ENCODE measurements at places on chromosomes 16 and 17. TPM values are rescaled to one million over a fixed set of nuclear protein-coding genes. Genes with fewer than 3 reads are reported as not detected.

GRCh38 chr17:13287226-13287625, 269.4 kb upstream of the ELAC2 start:
- no peak for DNase-seq

- DNase-seq: peak; percentile 86
Observed at GRCh38 chr16:9854675-9855074, 327.6 kb downstream of the GRIN2A start.

DNA sequence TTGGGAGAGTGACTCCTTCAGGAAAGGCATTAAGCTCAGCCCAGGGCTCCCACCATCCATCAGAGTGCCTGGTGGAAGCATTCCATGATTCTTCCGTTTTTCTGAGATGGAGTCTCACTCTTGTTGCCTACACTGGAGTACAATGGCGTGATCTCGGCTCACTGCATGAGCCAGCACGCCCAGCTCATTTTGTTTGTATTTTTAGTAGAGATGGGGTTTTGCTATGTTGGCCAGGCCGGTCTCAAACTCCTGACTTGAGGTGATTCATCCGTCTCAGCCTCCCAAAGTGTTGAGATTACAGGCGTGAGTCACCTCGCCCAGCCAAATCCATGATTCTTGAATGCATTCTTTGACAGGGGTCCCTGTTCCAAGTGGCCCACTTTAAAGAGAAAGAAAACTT, 23.1 kb downstream of the MIS12 start:
- peak; percentile 87 for DNase-seq

DNA sequence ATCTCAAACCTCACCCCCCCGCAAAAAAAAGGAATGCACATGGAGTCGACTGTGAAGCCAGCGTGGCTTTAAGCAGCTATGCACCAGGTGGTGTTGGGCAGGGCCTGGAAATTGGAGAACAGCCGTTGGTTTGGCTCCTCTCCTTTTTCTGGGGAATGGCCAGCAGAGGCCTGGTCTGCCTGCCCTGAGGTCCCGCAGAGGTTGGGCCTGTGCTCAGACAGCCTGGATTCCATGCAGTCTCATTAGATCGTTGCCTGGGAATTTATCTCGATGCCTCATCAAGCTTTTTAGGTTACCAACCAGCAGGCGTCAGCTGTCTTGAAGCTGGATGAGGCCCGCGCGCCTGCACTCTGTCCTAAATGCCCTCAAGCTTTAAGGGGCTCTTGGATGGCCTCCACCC, 9.8 kb downstream of the SLC12A3 start:
- peak; percentile 60 for DNase-seq

- no peak for DNase-seq
Observed at GRCh38 chr17:17081304-17081940, 39.2 kb downstream of the MPRIP start.

The CCDC40 gene
- total RNA-seq: 1.3 TPM

DNA sequence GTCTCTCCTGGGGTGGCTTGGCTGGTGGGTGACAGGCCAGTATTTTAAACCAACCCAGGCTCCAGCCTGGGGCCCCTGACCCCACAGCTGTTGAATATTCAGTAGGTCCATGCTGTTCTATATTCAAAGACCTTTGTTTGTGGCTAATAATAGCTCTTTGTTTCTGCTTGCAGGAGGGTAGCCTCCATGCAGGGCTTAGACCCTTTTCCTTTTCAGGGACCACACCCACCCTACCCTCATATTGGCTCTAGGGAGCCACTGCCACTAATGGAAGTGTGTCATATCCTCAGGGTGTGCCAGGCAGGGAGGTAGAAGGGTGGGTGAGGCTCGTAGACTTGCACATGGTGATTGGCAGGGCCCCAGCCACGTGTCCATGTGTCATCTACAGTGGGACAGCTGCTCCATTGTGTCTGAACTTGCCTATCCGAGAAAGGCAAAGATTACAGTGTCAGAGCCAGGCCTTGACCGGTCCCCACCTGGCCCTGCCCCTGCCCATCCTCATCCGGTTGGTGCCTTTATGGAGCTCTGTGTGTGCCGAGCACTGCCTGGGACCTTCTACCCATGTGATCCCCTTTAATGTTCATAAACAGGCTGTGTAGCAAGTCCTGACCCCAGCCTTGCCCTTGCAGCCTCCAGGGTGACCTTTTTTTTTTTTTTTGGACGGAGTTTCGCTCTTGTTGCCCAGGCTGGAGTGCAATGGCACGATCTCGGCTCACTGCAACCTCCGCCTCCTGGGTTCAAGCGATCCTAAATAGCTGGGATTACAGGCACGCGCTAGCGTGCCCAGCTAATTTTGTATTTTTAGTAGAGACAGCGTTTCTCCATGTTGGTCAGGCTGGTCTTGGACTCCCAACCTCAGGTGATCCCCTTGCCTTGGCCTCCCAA, 22.1 kb downstream of the TMC7 start:
- DNase-seq: peak; percentile 80

- DNase-seq: no peak
Observed at GRCh38 chr16:59759296-59759695, 1025.2 kb upstream of the GOT2 start.

- no peak for DNase-seq
Observed at GRCh38 chr16:58375386-58375785, 16.9 kb upstream of the GINS3 start.

- no peak for DNase-seq
Observed at GRCh38 chr16:35011-35677, 18.3 kb downstream of the POLR3K start.

- DNase-seq: no peak
Observed at GRCh38 chr16:58243528-58244004, 45.7 kb upstream of the CSNK2A2 start.

GRCh38 chr17:80955671-80956280, 35.9 kb upstream of the CHMP6 start:
- no peak for DNase-seq

GRCh38 chr17:9240659-9241370, 219.5 kb downstream of the NTN1 start:
- DNase-seq: peak; percentile 37

DNA sequence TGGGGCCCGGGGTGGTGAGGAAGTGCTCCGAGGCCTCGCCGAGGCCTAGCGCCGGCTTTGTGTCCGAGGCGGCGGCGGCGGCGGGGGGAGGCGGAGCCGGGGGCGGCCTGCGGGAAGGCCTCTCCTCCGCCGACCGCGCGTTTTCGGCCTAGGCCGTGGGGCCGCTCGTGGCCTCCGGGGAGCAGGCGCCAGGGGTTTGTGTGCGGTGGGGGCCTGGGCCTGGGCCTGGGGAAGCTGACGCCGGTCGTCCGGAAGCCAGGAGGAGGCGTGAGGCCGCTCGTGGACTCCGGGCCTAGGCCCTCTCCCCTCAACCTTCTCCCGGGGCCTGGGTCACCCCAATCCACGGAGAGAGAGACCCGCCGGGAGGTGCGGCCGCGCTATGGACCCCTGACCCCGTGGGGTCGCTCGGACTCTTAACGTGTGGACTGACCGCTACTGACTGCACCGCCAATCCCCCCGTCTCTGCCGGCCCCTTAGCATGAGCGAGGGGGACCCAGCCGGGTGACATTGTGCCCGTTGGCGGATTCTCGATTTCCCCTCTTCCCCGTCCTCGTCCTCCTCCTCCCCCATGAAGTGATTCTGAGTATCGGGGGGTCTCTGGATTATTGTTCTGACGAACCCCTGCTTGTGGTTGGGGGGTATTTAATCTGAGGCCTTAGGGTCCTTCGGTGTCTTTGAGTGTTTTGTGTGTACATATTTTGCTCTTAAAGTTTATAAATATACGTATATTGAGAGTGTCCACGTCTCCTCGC, 660 bp downstream of the RBBP6 start:
- peak; percentile 51 for DNase-seq

DNA sequence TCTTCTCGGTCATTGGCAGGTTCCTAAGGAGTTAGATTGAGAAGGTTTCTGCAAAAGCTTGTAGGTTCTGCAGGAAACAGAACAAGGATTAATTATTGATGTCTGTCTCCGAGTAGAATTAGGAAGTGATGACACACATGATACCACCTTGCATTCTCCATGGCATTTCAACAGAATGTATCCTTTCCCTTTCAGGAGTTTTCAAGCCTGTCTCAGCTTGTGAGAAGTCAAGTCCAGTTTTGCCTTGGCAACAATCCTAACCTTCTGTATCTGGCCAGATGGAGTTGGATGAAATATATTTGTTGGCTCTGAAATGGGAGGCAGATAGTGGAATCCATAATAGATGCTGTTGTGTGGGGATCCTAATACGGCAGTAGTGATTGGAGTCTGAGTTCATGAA, 235.5 kb downstream of the SHISA9 start:
- DNase-seq: no peak
